CD8-positive, alpha-beta memory T cell (primary cell): ENCODE measurements at places on chromosomes 1 and 21. TPM values are rescaled to one million over a fixed set of nuclear protein-coding genes. Genes with fewer than 3 reads are reported as not detected.

DNA sequence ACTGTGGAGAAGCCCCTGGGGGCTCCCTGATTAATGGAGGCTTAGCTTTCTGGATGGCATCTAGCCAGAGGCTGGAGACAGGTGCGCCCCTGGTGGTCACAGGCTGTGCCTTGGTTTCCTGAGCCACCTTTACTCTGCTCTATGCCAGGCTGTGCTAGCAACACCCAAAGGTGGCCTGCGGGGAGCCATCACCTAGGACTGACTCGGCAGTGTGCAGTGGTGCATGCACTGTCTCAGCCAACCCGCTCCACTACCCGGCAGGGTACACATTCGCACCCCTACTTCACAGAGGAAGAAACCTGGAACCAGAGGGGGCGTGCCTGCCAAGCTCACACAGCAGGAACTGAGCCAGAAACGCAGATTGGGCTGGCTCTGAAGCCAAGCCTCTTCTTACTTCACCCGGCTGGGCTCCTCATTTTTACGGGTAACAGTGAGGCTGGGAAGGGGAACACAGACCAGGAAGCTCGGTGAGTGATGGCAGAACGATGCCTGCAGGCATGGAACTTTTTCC lies 24.8 kb downstream of the PCSK9 start:
- DNase-seq, result no peak

DNA sequence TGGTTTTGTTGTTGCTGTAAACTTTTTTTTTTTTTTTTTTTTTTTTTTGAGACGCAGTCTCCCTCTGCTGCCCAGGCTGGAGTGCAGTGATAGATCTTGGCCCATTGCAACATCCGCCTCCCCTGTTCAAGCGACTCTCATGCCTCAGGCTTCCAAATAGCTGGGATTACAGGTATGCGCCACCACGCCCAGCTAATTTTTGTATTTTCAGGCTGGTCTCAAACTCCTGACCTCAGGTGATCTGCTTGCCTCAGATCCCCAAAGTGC lies 78.9 kb upstream of the SLC45A1 start:
- DNase-seq, result no peak

The AIDA gene
- total RNA-seq, result 57.9 TPM

The TCHH gene
- total RNA-seq, result 0.09 TPM

The SH2D2A gene
- 163 TPM for total RNA-seq

The ARHGEF19 gene
- total RNA-seq, result 6.8 TPM

GRCh38 chr1:213968146-213968825 lies 19.5 kb upstream of the PROX1 start:
- DNase-seq, result no peak

DNA sequence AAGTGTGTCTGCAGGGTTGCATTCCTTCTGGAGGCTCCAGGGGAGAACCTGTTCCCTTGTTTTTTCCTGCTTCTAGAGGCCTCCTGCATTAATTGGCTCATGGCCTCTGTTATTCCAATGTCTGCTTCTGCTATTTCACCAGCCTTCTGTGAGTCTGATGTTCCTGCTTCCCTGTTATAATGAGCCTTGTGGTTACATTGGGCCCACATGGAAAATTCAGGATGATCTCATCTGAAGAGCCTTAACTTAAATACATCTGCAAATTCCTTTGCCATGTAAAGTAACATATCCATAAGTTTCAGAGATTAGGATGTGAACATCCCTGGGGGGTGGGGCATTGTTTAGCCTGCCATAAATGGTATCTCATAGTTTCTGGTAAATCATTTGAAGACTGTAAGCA lies 181.1 kb downstream of the RWDD3 start:
- no peak for DNase-seq

The HEYL gene
- total RNA-seq, result 0.09 TPM

DNA sequence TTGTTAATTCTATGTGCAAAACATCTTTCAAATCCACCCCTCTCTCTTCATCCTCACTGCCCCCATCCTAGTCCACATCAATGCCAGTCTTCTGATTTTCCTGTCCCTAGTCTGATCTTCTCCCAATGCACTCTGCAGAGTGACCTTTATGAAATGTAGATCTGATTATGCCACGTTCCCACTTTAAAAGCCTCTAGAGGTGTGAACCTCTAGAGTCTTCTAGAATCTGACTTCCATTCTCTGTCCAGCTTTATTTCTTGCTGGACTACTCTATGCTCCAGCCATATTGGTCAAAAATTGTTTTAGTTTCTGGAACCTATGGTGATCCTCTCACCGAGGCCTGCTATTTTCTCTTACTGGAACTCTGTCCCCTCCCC lies 32.5 kb downstream of the ZNF648 start:
- no peak for DNase-seq

- no peak for DNase-seq
Measured at GRCh38 chr1:183774938-183775337, 30.0 kb upstream of the RGL1 start.

- DNase-seq, result no peak
Measured at GRCh38 chr1:166811691-166812090, 27.6 kb upstream of the POGK start.

The RAB25 gene
- total RNA-seq, result not detected

The AADACL4 gene
- not detected for total RNA-seq

DNA sequence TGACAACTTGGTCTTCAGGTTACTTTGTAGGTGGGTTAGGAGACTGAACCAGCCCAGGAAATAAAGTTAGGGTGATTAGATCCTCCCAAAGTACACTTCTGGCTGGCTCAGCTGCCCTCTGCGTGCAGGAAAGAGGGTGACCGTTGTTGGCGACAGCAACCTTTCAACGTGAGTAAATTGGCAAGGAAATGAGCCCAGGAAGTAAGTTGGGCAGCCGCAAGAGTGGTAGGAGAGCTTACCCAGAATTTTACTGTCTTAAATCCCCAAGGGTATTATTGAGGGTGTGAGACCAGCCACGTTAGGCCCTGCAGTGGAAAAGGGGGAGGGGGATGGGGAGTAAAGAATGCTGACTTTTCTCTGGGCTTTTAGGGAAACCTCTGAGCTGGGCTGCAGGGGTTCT lies 1.6 kb downstream of the TENT5C start:
- peak; percentile 68 for DNase-seq

GRCh38 chr1:154578058-154578418 lies 10.5 kb downstream of the CHRNB2 start:
- DNase-seq, result no peak

GRCh38 chr1:175126347-175126746 lies 58.7 kb downstream of the TNN start:
- no peak for DNase-seq
